ENCODE measurements at places on chromosomes 3 and 15. TPM values are rescaled to one million over a fixed set of nuclear protein-coding genes. Genes with fewer than 3 reads are reported as not detected.

The TMEM40 gene
- total RNA-seq: not detected

The STARD9 gene
- total RNA-seq: 2.4 TPM

The NPAP1 gene
- total RNA-seq: not detected

The KIF7 gene
- 27.4 TPM for total RNA-seq

The FBLN2 gene
- total RNA-seq: 586 TPM

The SH3GL3 gene
- total RNA-seq: 0.05 TPM

The GLT8D1 gene
- total RNA-seq: 98.1 TPM

The PRSS50 gene
- total RNA-seq: not detected
